Glomerular endothelial cell (primary cell): ENCODE measurements at places on chromosomes 16 and 17. TPM values are rescaled to one million over a fixed set of nuclear protein-coding genes. Genes with fewer than 3 reads are reported as not detected.

Gene CORO1A
- total RNA-seq, result 1.5 and 3.0 TPM in 2 replicates

Gene CD300H
- total RNA-seq, result not detected in 2 replicates

Gene KRTAP4-1
- total RNA-seq, result not detected in 2 replicates

Gene CACNG1
- not detected in 2 replicates for total RNA-seq

Gene C17orf107
- 0.88 and 1.6 TPM in 2 replicates for total RNA-seq

Gene DLG4
- 10.8 and 22.3 TPM in 2 replicates for total RNA-seq

Gene HSD11B2
- total RNA-seq, result not detected in 2 replicates

Gene LGALS9C
- total RNA-seq, result not detected in 2 replicates

Gene RAC3
- 42.1 and 67.9 TPM in 2 replicates for total RNA-seq

Gene FOXL1
- 3.3 and 10.3 TPM in 2 replicates for total RNA-seq

Gene IRF8
- 0.63 and 1.5 TPM in 2 replicates for total RNA-seq

Gene WIPF2
- 15.9 and 17.3 TPM in 2 replicates for total RNA-seq

Gene SGCA
- not detected in 2 replicates for total RNA-seq

Gene KRTAP4-4
- not detected in 2 replicates for total RNA-seq

Gene CCL13
- not detected in 2 replicates for total RNA-seq
